ENCODE measurements at places on chromosomes 1 and 21.

DNA sequence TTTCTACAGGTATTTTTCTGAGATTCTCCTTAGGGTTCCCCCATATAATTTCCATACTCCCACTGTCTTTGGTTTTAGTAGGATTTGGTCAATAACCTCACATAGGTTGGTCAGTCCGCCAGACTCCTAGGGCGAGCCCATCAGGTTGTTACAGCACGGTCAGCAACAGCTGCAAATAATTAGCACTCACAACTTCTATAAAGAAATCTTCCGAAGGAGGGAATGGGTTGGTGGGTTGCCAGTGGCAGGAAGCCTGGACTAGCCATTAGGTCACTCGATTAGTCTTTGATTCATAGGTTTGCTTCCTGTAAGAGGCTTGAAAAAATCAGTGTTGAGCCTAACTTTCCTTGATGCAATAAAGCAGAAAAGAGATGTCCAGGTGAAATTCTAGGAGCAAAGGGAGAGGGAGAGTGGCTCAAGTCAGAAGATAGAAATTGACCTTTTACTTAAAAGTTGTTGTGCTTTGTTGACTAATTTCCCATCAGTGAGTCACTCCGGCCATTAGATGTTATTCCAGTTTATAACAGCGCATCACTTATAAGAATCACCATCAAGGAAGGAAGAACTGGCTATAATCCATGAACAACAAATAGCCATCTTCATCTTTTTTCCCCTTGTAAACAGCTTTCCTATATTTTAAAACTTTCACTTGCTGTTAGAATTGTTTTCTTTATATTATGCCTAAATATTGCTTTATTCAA lies 88.3 kb downstream of the TPR start:
- no peak for DNase-seq

DNA sequence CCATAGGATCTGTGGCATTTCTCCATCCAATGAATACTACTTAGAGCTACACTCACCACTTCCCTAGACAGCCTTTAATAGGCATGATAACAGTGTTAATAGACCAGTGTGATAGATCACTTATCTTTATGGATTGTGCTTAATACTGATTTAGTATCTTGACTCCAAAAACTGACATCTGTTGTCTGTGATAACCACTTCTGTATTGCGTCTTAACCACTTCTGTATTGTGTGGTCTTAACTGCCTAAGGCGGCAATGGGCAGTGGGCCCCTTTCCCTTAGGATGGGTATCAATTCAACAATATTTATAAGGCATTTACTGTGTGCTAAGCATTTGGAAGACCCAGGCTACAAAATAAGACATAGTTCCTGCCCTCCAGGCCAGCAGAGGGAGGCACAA lies 32.0 kb upstream of the RCAN3 start:
- DNase-seq = no peak

- DNase-seq = no peak
Measured at GRCh38 chr21:34534522-34534921, 22.5 kb upstream of the KCNE1 start.

DNA sequence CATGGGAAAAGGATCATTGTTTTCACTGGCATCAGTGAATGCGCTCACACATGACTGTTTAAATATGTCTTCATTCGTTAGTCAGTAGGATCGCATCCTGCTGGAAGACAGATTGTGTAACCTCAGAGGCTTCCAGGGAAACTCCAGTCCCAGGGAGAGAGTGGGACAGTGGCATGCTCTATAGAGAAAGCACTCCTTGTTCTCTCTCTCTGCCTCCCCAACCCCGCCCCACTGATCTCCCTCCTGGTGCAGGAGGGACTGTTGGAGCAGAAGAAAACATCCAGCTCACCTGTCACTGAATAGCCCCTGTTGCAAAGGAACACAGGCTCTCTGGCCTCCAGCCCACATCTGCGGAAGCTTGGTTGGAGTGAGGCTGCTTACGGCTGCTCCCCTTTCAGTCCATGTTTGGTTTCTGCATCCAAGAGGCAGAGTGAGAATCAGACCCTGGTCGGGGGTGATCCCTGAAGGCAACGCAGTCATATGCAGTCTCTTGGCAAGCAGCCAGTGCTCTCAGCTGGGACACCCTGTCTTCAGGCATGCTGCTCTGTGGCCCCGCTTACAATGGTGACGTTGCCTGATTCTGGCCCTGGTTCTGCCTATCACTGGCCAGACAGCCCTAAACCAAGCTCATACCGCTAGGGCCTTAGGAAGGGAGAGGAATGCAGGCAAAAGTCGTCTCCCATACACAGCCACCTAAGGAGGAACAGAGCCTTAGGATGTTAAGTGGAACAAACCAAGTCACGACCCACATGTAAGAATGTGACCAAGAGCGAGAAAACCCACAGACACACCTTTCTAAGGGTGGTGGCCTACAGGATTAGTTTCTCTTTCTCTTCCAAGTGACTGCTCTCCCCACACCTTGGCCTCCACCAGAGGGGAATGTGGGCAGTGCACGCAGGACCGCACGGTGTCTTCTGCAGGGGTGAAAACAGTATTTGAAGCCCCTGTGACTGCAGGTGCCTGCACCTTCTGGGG lies 39.7 kb downstream of the BACE2 start:
- DNase-seq = no peak

DNA sequence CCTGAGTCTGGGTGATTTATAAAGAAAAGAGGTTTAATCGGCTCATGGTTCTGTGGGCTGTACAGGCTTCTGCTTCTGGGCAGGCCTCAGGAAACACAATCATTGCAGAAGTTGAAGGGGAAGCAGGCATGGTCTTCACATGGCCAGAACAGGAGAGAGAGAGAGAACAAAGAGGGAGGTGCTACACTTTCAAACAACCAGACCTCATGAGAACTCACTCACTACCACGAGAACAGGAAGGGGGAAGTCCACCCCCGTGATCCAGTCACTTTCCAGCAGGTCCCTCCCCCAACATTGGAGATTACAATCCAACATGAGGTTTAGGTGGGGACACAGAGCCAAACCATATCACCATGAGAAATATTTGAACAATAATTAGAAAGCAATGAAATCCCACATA lies 222.9 kb downstream of the FAM72C start:
- DNase-seq = no peak

- DNase-seq = no peak
Measured at GRCh38 chr1:99969260-99969728, 502 bp upstream of the SLC35A3 start.

DNA sequence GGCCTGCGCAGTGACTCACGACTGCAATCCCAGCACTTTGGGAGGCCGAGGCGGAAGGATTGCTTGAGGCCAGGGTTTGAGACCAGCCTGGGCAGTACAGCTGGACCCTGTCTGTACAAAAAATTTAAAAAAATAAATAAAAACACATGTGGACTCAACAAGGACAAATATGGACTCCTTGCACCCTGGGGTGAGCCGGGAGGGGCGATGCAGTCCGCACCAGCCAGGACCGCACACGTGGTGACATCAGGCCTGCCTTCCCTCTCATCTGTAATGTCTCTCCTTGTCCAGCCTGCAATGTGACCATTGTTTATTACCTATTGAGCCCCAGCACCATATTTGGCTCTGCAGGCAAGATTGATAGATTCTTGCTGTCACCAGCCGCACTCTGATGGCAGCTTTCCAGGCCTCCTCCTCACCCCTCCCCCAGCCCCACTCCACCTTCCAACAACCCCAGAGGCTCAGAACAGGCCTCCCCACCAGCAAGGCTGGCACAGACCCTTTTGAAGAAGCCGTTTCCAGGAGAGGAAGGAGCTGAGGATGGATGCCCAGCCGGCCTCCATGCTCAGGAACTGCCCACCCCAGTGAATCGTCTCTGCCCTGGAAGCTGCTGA lies 55.2 kb downstream of the IRF2BP2 start:
- DNase-seq = peak; percentile 77

GRCh38 chr1:11680270-11681070 lies 478 bp downstream of the MAD2L2 start:
- no peak for DNase-seq

GRCh38 chr1:228866468-228866867 lies 131.2 kb downstream of the RHOU start:
- no peak for DNase-seq

All from erythroblast (primary cell).